Endothelial cell (in vitro differentiated cells): ENCODE measurements at places on chromosomes 13 and 19. TPM values are rescaled to one million over a fixed set of nuclear protein-coding genes. Genes with fewer than 3 reads are reported as not detected.

GRIK5 gene
- total RNA-seq: 18.4 TPM

DCLK1 gene
- total RNA-seq: 1.6 TPM

GRCh38 chr19:5542665-5543064, 25.1 kb downstream of the TINCR start:
- H3K4me1 ChIP-seq: peaks cover 3% of the 10 kb centered on the region
- no peak overlapping the region for H3K4me3 ChIP-seq
- H3K27me3 ChIP-seq: peaks cover under 1% of the 10 kb centered on the region
- DNase-seq: no peak

PDX1 gene
- 0.59 TPM for total RNA-seq

DZIP1 gene
- 39.7 TPM for total RNA-seq

- H3K27me3 ChIP-seq: peaks cover 4% of the 10 kb centered on the region
- H3K4me3 ChIP-seq: no peak overlapping the region
- H3K36me3 ChIP-seq: no peaks in the 10 kb centered on the region
- H3K4me1 ChIP-seq: no peaks in the 10 kb centered on the region
- no peak overlapping the region for H3K27ac ChIP-seq
These were observed 10.6 kb upstream of the VSTM2B start for GRCh38 chr19:29515233-29515619.

POGLUT2 gene
- total RNA-seq: 15.2 TPM

GRCh38 chr19:54444737-54445136, 4.3 kb upstream of the LENG8 start:
- H3K27me3 ChIP-seq: peaks cover 7% of the 10 kb centered on the region
- no peak overlapping the region for H3K27ac ChIP-seq
- H3K4me3 ChIP-seq: no peak overlapping the region
- peaks cover 11% of the 10 kb centered on the region for H3K36me3 ChIP-seq
- H3K4me1 ChIP-seq: peaks cover 17% of the 10 kb centered on the region
- no peak for DNase-seq

TEKTIP1 gene
- total RNA-seq: 1.4 TPM

ZNF573 gene
- 11.3 TPM for total RNA-seq

GRCh38 chr19:55379174-55379573, 2.5 kb downstream of the TMEM190 start:
- no peaks in the 10 kb centered on the region for H3K36me3 ChIP-seq
- H3K4me1 ChIP-seq: no peaks in the 10 kb centered on the region
- H3K27me3 ChIP-seq: peaks cover 27% of the 10 kb centered on the region
- no peak overlapping the region for H3K27ac ChIP-seq
- DNase-seq: no peak

- H3K4me1 ChIP-seq: peaks cover 16% of the 10 kb centered on the region
- no peak overlapping the region for H3K4me3 ChIP-seq
- no peak overlapping the region for H3K27ac ChIP-seq
- H3K36me3 ChIP-seq: peaks cover 37% of the 10 kb centered on the region
- DNase-seq: no peak
These were observed 15.3 kb downstream of the SYDE1 start for GRCh38 chr19:15122331-15123030.

DNA sequence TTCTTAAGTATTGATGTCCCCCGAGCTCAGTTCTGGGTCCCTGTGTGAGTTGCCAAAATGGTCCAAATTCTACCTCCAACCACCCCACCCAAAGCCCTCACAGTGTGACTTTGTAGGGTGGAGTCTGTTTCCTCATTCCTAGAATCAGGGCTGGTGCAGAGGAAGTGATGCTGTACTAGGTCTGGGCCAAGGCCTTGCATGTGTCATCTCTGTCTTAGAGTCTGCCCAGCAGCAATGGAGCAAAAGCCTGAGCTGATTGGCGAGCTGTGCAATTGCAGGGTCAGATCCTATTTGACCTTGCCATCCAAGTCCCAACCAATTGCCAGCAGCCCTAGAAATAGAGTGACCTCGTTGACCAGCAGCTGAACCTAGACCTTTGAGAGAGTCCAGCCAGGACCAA, 97.0 kb upstream of the ANKRD10 start:
- DNase-seq: no peak
- peaks cover 4% of the 10 kb centered on the region for H3K4me1 ChIP-seq
- H3K36me3 ChIP-seq: no peaks in the 10 kb centered on the region
- H3K27me3 ChIP-seq: no peaks in the 10 kb centered on the region

- no peaks in the 10 kb centered on the region for H3K36me3 ChIP-seq
- no peak overlapping the region for H3K4me3 ChIP-seq
- DNase-seq: no peak
- H3K27ac ChIP-seq: no peak overlapping the region
These were observed 114.5 kb downstream of the KLF5 start for GRCh38 chr13:73173279-73173811.

CCDC169 gene
- total RNA-seq: 3.1 TPM

GRCh38 chr19:50419580-50420035, 870 bp downstream of the SPIB start:
- no peak overlapping the region for H3K27ac ChIP-seq
- H3K27me3 ChIP-seq: peaks cover 18% of the 10 kb centered on the region
- peak overlapping the region; percentile 78 for H3K4me3 ChIP-seq
- H3K36me3 ChIP-seq: peaks cover 8% of the 10 kb centered on the region

- H3K27me3 ChIP-seq: peaks cover 6% of the 10 kb centered on the region
- no peak overlapping the region for H3K4me3 ChIP-seq
- peaks cover 13% of the 10 kb centered on the region for H3K4me1 ChIP-seq
- H3K27ac ChIP-seq: no peak overlapping the region
- DNase-seq: no peak
These were observed 123.2 kb upstream of the SPACA7 start for GRCh38 chr13:112252804-112253590.

MCEMP1 gene
- total RNA-seq: not detected

GRCh38 chr19:35427187-35427586, 20.9 kb upstream of the FFAR2 start:
- no peak for DNase-seq
- no peaks in the 10 kb centered on the region for H3K4me1 ChIP-seq
- H3K27me3 ChIP-seq: no peaks in the 10 kb centered on the region
- H3K4me3 ChIP-seq: no peak overlapping the region
- H3K27ac ChIP-seq: no peak overlapping the region

ZNF543 gene
- total RNA-seq: 13.7 TPM

GRCh38 chr19:55624109-55625003, at the start of gene ZNF784:
ZNF784 (minus strand) TSS chr19:55624566; CDS start chr19:55624561, 5 bp downstream.
- H3K4me3 ChIP-seq: peak within 1 kb of the TSS; percentile 89
- H3K27me3 ChIP-seq: peaks cover 7% of the 10 kb centered on the region
- H3K4me1 ChIP-seq: peaks cover 16% of the 10 kb centered on the region
- H3K36me3 ChIP-seq: peaks cover 7% of the 10 kb centered on the region

DNA sequence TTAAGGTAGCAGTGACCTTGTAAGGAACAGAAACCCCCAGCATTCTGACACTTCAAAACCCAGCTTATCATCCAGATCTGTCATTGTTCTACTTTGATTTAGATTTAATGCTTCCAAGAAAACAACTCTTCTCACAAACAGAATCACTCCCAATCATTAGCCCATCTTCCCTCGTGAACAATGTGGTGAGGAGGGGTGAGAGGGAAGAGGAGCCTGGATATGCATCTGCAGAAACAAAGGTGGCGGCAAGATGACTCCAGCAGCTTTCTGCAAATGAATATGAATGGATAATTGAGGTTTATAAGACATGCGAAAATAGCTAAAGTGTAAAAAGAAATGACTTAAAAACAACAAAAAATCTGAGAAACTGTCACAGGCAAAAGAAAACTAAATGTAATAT, 859.9 kb upstream of the SLC10A2 start:
- no peaks in the 10 kb centered on the region for H3K27me3 ChIP-seq
- H3K4me3 ChIP-seq: no peak overlapping the region
- H3K36me3 ChIP-seq: no peaks in the 10 kb centered on the region
- no peak overlapping the region for H3K27ac ChIP-seq
- no peaks in the 10 kb centered on the region for H3K4me1 ChIP-seq
- no peak for DNase-seq

GRCh38 chr19:11405846-11406643, 13.1 kb downstream of the RGL3 start:
- H3K27ac ChIP-seq: no peak overlapping the region
- no peaks in the 10 kb centered on the region for H3K36me3 ChIP-seq
- peaks cover 1% of the 10 kb centered on the region for H3K27me3 ChIP-seq
- DNase-seq: peak; percentile 29
- H3K4me1 ChIP-seq: no peaks in the 10 kb centered on the region

- no peaks in the 10 kb centered on the region for H3K27me3 ChIP-seq
- DNase-seq: no peak
- H3K4me3 ChIP-seq: no peak overlapping the region
- no peaks in the 10 kb centered on the region for H3K4me1 ChIP-seq
These were observed 248.3 kb upstream of the SLITRK1 start for GRCh38 chr13:84130495-84131114.

DNA sequence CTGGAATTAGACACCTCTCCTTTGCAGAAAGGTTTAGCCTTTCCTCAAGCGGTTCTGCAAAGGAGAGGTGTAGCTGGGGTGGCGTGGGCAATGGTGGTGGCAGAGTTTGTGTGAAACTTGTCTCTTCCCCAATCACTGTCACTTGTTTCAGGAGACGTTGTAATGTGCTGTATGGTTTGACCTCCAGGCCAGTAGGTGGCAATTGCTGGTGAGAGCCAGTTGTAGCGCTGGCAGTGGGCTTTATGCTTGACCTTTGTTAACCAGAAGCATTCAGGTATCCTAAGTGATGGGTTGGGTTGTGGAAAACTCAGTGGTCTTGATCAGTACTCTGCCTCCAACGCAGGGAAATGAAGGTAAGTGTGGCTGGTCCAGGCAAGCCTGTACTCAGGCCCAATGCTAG, 12.7 kb upstream of the LILRA5 start:
- peaks cover 5% of the 10 kb centered on the region for H3K27me3 ChIP-seq
- H3K4me1 ChIP-seq: no peaks in the 10 kb centered on the region
- DNase-seq: no peak
- peaks cover 12% of the 10 kb centered on the region for H3K36me3 ChIP-seq
- H3K27ac ChIP-seq: no peak overlapping the region

GRCh38 chr19:14577885-14578427, 4.9 kb upstream of the CLEC17A start:
- no peak overlapping the region for H3K27ac ChIP-seq
- no peak overlapping the region for H3K4me3 ChIP-seq
- no peaks in the 10 kb centered on the region for H3K36me3 ChIP-seq
- H3K27me3 ChIP-seq: peaks cover 5% of the 10 kb centered on the region

DNA sequence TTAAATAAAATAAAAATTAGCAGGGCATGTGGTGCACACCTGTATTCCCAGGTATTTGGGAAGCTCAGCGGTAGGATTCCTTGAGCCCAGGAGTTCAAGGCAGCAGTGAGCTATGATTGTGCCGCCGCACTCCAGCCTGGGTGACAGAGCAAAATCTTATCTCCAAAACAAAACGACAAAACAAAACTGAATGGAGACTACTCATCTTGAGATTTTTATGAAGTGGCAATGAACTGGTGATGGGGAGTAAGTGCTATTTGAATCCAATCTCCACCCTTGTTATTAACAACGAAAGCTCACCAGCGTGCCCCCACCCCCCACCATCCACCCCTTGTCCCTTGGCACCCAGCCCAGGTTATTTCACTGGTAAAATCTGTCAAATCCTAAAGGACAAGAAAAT, 45.2 kb upstream of the URI1 start:
- H3K4me1 ChIP-seq: no peaks in the 10 kb centered on the region
- H3K27me3 ChIP-seq: no peaks in the 10 kb centered on the region
- no peak for DNase-seq
- H3K27ac ChIP-seq: no peak overlapping the region
- H3K36me3 ChIP-seq: no peaks in the 10 kb centered on the region

DNA sequence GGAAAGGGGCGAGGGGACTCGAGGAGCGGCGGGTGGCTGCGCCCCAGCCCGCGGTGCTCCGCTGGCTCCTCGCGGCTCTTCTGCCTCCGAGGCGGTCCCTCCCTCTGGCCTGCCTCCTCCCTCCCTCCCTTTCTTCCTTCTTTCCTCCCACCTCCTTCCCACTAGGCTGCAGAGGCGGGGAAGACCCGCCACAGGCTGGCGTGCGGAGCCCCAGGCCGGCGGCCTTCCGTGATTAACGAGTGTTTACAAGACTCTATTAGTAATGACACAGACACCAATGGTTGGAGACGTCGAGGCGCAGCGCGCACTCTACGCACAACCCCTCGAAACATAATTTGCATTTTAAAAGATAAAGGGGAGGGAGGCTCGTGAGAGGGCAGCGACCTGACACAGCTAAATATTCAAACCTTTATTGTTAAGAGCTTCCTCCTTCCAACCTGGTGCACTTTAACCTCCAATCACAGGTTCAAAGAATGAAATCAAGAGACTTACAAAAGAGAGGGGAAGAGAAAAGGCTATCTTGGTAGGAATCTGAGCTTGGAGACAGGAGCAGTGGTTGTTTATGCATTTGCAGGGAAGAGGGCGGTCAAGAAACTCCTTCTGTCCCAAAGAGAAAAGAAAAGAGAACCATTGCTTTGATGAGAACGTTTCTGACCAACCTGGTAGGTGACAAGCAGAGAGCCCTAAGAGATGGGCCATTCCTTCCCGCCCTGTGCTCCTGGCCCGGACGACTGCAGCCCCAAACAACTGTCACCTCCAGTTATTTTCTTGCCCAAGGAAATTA, at the start of gene CDX2:
Gene CDX2, minus strand, starts transcription at position 234 of the 784 bp plus-strand sequence. CDS start 309 bp downstream, outside the sequence.
- peaks cover 5% of the 10 kb centered on the region for H3K36me3 ChIP-seq
- H3K4me3 ChIP-seq: no peak within 1 kb of the TSS
- H3K27ac ChIP-seq: peak within 1 kb of the TSS; percentile 25
- H3K27me3 ChIP-seq: peaks cover 44% of the 10 kb centered on the region

C19orf85 gene
- total RNA-seq: not detected

CLEC17A gene
- total RNA-seq: not detected

ATP4A gene
- total RNA-seq: not detected

DNA sequence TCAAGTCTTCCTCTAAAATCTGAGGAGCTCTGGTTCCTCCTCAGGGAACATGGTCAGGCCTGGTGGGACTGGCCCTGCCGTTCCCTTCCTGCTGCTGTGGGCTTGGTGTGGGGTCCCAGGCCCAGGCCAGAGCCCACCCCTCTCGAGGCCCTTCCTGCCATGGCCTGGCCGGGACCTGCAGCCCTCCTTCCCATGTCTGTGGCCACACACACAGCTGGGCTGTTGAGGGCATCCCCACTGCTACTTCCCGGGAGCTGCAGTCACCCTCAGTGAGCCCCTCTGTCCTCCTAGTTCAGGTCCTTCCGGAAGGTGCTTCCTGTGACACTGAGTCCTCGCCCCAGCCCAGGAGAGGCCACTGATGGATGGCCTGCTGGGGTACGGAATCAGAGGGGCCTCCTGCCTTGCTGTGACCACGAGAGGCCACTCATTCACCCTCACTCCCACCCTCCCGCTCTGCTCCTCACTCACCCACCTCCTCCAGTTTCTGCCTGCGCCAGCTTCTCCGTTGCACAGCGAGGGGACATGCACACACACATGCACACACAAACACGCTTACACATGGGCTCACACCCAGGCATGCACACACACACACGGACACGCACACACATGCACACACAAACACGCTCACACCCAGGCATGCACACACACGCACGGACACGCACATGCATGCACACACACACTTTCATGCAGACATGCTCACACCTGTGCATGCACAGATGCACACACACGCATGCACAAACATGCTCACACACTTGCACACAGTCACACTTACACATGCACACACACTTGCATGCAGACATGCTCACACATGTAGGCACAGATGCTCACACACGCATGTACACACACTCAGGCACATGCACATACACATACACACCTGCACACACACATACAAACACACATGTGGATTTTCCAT, 7.3 kb upstream of the MCF2L start:
- peak overlapping the region; percentile 65 for H3K4me3 ChIP-seq
- H3K4me1 ChIP-seq: peaks cover 8% of the 10 kb centered on the region
- peaks cover 11% of the 10 kb centered on the region for H3K27me3 ChIP-seq
- no peak for DNase-seq

NANOS3 gene
- total RNA-seq: 0.69 TPM

GRCh38 chr19:32098968-32099367, 246.4 kb upstream of the ZNF507 start:
- peak overlapping the region; percentile 89 for H3K27ac ChIP-seq
- peaks cover 3% of the 10 kb centered on the region for H3K27me3 ChIP-seq
- H3K4me1 ChIP-seq: peaks cover 32% of the 10 kb centered on the region
- H3K4me3 ChIP-seq: no peak overlapping the region
- no peak for DNase-seq

PROZ gene
- not detected for total RNA-seq
